ENCODE measurements at places on chromosomes 11 and 22. TPM values are rescaled to one million over a fixed set of nuclear protein-coding genes. Genes with fewer than 3 reads are reported as not detected.

Gene CLP1
- total RNA-seq, result 15.2 TPM

GRCh38 chr22:44839061-44839460, 86.7 kb downstream of the ARHGAP8 start:
- DNase-seq, result no peak

GRCh38 chr11:44363116-44363515, 53.2 kb upstream of the ALX4 start:
- no peak for DNase-seq

- DNase-seq, result peak; percentile 69
Observed at GRCh38 chr11:29449281-29450074, 567.4 kb downstream of the KCNA4 start.

DNA sequence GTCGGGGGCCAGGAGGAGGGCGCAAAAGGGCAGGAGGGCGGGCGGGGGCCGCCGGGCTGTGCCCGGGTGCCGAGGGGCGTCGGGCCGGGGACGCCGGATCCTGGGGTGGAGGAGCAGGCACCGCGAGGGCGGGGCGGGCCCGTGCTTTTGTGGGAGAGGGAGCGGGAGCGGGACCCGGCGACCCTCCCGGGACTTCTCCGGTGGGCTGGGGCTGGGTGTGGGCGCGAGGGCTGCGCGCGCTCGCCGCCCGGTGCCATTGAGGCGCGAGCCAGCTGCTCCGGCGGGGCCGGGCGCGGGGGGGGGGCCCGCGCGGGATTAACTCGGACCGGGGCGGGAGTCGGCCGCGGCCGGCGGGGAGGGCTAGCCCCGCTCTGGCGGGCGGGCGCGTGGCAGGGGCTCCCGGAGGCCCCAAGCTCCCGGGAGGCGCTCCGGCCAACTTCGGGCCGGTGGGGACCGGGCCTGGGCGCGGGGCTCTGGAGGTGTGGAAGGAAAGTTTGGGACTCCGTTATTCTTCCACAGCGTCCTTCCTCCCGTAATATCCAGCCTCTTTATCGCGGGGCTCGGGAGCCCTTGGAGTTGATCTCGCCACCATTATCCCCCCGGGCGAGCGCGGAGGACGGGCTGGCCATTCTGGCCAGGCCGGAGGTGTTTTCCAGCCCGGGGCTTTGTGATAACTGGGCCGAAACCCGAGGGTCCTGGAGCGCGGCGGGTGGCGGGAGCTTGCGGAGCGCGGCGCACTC, 936 bp downstream of the CECR2 start:
- DNase-seq, result peak; percentile 65

DNA sequence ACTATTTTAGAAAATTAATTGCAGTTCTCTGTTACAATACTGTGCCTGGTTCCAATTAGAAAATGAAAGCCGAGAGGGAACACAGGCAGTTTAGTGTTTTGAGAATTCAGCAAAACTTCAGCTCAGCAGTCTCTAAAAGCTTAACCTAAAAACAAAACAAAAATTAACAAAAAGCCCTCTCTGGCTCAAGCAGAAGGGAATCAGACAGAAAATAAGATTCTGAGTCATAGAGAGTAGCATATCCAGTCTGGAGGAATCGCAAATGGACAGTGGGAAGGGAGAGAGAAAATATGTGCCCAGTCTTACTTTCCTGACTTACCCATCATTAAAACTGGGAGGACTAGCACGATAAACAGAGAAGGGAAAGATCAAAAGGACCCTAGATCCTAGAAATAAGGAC, 38.1 kb upstream of the CHRM4 start:
- DNase-seq, result peak; percentile 31

DNA sequence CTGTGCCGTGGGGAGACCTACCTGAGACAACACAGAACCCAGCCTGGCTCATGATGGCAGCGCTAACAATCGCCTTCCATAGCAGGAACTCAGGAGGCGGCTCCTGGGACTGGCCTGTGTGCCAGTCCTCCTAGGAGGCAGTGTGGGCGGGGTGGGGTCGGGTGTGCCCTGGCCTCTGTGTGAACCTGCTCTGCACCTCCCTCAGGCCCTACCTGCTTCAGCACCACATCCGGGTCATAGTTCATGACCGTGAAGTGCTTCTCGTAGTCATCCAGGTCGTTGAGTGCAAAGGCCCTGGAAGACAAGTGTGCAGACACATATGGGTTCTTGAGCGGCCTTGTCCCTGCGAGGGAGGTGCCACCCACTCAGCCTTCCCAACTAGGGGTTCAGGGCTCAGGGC, 15.3 kb downstream of the TTLL12 start:
- DNase-seq, result peak; percentile 83

GRCh38 chr11:46444305-46444704, 52.7 kb upstream of the CHRM4 start:
- DNase-seq, result no peak

DNA sequence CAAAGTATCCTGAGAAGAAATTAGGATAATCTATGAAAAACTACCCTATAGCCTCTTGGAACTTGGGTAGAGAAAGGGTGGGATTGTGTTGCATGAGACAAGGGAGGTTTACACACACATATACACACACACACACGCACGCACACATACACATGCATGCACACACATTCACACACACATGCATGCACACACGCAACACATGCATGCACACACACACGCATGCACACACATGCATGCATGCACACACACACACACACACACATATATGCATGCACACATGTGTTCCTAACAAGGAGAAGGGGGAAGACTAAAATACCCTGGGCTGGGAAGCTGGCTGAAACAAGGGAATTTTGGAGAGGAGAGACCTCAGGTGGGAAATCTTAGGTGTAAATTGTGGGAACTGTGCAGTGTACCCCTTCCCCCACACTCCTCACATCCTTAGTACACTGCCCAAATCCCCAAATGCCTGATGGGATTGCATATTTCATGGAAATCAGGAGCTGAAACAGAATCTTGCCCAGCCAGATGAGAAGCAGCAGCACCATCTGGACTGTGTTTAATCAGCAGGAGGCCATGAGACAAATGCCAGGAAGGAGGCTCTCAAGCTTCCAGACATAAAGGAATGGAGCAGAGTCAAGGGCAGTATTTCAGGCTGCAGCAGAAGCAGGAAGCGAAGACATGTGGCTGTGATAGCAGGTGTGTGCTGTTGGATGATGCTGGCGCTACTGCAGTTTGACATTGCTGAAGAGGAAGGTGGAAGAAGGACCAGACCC, 14.6 kb upstream of the POLD3 start:
- no peak for DNase-seq
